ENCODE measurements at places on chromosomes 12 and 14.

DNA sequence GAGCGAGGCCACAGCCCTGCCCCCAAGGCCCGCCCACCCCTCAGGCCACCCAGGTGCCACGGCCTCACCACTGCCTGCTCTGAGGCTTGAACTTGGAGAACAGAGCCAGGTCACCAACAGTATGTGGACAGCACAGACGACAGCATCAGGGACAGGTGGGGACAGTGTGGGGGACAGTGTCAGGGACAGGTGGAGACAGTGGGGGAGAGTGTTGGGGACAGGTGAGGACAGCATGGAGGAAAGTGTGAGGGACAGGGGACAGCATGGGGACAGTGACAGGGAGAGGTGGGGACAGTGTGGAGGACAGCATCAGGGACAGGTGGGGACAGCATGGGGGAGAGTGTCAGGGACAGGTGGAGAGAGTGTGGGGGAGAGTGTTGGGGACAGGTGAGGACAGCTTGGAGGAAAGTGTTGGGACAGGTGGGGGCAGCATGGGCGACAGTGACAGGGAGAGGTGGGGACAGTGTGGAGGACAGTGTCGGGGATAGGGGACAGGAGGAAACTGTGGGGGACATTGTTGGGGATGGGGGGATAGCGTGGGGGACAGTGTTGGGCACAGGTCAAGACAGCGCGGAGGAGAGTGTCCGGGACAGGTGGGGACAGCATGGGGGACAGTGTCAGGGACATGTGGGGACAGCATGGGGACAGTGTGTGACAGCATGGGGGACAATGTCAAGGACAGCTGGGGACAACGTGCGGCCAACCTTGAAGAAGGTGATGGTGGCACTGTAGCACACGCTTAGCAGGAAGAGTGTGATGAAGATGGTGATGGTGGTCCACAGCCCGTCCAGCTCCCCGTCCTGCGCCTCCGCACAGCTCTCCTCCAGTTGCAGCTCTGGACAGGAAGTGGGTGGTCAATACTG is 114.9 kb downstream of the TMEM121 start:
- no peak for DNase-seq

DNA sequence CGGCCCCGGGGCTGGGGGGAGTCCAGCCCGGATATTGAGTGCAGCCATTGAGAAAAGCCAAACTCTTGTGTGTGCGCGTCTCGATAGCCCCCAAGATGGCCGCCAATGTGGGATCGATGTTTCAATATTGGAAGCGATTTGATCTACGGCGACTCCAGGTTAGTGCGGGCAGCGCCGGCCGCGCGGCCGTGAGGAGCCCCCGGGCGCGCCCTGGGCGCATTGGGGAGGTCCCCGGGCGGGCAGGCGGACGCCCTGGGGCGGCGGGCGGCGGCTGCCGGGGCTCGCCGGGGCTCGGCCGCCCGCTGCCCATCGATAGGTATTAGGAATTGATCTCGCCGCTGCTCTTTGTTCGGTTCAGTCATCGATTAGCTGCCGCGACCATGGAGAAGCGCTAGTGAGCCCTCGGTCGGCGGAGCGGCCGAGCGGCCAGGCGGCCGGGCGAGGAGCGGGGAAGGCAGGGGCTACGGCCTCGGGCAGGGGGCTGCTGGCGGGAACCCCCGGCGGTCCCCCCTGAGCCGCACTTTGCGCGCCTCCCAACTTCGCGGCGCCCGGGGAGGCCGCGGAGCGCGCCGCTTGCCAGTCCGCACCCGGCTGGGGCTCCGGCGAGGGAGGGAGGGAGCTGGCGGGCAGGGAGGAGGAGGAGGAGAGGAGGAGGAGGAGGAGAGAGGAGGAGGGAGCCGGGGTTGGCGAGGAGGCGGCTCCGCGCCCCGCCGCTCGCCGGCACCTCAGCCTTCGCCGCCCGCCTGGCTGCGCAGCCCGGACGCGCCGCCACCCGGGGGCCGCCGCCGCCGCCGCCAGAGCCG is 113.9 kb upstream of the MYL2 start:
- peak; percentile 77 for DNase-seq

DNA sequence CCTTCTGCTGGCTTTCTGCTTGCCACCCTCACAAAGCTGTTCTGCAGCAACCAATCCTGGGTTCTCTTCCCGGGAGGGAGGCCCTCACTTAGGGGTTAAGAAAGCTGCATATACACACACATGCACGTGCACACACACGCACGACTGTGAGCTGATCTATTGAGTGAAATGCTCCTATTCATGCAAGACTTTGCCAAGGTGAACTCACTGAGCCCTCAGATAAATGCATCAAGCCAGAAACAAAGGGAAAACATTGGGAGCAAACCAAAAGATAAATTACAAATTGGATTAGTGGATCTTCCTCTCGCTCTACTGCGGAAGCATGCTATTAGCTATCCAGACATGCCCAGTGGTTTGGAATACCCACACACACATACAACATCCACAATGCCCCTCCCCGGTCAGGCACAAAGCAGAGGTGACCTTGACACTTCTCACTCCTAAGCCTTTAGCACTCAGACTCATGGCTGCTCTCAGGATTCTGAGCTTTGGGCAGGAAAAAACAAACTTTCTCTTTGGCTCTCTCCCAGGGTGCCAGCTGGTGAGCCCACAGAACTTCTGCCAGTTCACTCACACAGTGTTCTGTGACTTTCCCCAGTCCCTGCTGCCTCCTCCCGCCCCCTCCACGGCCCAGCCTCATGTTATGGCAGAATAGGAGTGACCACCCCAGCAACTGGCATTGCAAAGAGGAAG is 320.0 kb downstream of the DPF3 start:
- no peak for DNase-seq

- DNase-seq: no peak
These were observed 51.6 kb downstream of the ATP2B1 start for GRCh38 chr12:89657066-89657465.

GRCh38 chr12:93805736-93806141 is 128.6 kb downstream of the CRADD start:
- DNase-seq: no peak

GRCh38 chr14:100155756-100156616 is 3.5 kb downstream of the DEGS2 start:
- peak; percentile 44 for DNase-seq

DNA sequence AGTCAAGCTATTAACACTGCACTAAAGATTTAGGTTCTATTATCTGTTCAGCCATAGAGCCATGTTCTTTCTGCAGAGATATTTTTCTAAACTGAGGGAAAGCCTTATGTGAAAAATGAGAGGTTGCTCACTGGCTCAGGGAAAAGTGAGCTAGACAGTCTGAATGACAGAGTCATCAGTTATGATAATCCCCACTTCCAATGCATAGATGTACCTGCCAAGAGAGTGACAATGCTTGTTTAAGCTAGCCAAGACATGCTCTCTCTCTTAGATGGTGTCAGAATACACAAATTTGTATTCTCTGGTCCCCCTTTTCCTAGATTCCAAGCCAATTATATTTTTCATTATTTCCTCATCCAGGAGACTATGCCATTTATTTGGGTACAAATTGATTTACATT is 176.9 kb upstream of the FRMD6 start:
- no peak for DNase-seq

- no peak for DNase-seq
These were observed 17.7 kb downstream of the PSMC1 start for GRCh38 chr14:90274019-90274418.

- DNase-seq: no peak
These were observed 110.1 kb downstream of the SYNE2 start for GRCh38 chr14:63962906-63963305.

DNA sequence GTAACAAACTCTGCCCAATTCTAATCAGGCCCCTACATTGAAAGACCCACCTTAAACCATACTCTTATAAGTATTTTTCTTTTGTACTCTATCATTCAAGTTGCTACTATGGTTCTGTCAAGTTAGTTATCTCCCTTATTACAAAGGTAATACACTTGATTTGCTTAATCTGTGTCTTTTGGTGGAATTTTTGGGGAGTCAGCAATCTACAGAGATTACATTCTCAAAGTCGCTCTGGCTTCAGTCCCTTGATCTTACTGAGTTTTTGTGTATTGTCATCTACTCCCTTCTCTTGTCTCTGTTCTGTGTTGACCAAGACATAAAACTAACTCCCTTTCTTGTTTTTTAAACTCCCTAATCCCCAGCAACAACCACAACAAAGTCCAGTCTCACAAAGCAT is 353.1 kb downstream of the LRIG3 start:
- DNase-seq: no peak

DNA sequence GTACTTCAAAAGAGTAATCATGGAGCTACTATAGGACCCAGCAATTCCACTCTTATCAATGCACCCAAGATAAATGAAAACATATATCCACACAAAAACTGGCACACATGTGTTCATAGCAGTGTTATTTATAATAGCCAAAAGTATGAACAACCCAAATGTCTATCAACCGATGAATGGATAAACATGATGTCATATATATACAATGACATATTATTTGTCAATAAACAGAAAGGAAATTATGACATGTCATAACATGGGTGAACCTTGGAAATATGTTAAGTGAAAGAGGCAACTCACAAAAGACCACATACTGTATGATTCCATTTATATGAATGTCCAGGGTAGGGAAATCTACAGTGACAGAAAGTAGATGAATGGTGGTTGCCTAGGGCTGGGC is 347.1 kb upstream of the DDHD1 start:
- no peak for DNase-seq

GRCh38 chr14:24895622-24896021 is 154.3 kb downstream of the STXBP6 start:
- DNase-seq: no peak

- no peak for DNase-seq
These were observed 44.9 kb upstream of the STRAP start for GRCh38 chr12:15837141-15837790.

DNA sequence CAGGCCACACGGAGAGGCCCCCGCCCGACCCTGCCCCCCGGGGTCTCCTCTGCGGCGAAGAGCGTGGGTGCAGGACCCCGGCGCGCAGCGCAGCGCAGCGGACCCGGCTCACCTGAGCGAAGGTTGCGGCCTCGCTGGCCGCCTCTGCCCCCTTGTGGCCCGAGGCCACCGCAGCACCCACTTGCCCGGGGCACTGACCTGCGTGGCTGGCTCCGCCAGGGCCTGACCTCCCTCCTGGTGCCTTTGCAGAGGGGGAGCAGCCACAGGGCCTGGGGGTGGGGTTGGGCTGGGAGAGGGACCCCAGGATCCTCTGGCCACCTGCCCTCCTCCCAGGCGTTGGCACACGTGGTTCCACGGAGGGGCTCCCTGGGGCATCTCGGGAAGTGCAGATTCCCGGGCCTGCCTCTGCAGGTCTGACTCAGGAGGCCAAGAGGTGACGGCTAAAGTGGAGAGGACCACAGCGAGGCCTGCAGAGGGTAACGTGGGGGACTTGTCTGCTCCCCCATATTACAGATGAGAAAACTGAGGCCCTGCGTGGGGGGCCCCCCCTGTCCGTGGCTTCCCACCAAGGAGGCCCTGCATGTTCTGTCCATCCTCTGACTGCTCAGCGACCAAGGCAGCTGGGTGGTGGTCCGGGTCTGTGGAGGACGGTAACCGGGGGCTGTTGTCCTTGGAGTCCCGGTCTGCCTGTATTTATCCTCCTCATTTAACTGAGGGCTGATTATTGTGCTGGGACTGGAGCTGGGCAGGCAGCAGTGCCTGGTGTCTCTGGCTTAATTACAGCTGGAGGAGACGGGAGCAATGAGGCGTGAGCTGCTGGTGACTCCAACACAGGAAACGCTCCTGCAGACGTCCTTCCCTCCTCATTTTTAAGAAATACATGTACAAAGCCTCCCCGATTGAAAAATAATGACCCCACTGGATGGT is 67.9 kb upstream of the BEGAIN start:
- peak; percentile 56 for DNase-seq

GRCh38 chr14:56874375-56874774 is 64.1 kb upstream of the OTX2 start:
- no peak for DNase-seq

DNA sequence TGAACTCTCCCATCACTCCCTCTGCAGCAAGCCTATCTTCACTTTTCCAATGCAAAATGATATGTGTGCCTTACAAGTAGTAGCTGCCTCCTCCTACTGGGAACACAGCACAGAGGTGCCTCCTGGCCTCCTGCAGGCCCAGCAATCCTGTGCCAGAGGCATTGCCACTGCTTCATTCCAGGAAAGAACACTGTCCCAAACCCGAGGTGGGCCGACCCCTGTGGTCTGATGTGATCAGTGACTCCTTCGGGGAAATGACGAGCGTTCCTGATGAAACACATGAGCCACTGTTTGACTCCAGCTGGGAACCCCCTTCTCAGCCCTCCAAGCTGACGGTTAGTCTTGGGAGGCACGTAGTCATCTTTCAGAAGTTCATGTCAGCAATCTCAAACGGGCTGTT is 19.5 kb downstream of the PSMC1 start:
- no peak for DNase-seq

- no peak for DNase-seq
These were observed 71.1 kb downstream of the EPS8 start for GRCh38 chr12:15717940-15718567.

- DNase-seq: no peak
These were observed 29.3 kb downstream of the ACTR6 start for GRCh38 chr12:100229876-100230275.

DNA sequence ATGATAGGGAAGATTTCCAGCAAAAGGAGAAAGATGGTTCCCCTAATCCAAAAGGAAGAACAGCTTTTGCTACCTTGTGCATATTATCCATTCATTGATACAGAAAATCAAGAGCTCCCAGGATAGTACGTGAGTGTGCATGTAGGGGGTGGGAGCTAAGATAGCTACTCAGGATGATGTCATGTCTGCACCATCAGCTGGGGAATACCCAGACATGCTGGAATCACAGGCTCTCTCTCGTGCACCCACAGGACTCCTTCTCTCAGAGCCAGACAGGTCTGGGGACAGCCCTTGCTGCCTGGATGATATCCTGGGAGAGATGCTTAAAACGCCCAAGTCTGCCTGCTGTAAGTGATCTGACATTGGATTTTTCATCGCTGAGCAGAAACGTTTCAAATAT is 38.9 kb downstream of the FOXN3 start:
- no peak for DNase-seq

DNA sequence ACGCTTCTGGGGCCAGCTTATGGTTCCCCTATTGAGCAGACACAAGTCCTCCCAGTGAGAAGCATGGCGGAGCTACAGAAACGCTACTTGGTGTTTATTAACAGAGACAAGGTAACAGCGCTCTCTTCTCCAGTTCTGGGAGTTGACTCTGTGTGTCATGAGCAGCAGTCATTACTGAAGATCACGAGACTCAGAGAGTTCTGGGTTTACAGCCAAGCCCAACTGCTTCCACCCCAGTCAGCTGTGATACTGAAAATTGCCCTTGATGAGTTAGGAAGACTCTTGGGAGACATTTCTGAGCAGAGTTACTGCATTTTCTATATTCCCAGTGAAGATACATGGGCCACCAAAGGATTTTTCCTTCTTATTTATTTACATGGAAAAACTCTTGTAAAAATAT is 48.6 kb downstream of the CFAP251 start:
- no peak for DNase-seq

- DNase-seq: no peak
These were observed 13.0 kb upstream of the TPCN1 start for GRCh38 chr12:113208041-113208934.

DNA sequence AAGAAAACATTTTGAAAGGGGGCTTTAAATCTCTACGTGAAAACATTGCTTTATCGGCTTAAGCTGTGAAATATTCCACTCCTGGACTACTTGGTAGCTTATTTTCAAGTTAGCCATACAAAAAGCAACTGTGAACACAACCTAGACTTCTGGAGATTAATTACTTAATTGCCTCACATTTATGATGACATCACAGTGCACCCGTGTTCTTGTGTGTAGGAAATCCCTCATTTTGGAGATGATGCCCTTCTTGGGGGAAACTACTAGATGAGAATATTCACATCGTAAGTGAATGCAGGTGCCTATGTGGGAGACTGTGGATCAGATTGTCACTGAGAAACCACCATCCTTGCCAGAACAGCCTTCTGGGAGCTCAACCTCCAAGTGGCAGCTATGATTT is 10.5 kb upstream of the B4GALNT3 start:
- DNase-seq: no peak

GRCh38 chr12:115046805-115047204 is 362.8 kb upstream of the TBX3 start:
- DNase-seq: no peak
